ENCODE measurements at places on chromosomes 5 and 9. TPM values are rescaled to one million over a fixed set of nuclear protein-coding genes. Genes with fewer than 3 reads are reported as not detected.

DNA sequence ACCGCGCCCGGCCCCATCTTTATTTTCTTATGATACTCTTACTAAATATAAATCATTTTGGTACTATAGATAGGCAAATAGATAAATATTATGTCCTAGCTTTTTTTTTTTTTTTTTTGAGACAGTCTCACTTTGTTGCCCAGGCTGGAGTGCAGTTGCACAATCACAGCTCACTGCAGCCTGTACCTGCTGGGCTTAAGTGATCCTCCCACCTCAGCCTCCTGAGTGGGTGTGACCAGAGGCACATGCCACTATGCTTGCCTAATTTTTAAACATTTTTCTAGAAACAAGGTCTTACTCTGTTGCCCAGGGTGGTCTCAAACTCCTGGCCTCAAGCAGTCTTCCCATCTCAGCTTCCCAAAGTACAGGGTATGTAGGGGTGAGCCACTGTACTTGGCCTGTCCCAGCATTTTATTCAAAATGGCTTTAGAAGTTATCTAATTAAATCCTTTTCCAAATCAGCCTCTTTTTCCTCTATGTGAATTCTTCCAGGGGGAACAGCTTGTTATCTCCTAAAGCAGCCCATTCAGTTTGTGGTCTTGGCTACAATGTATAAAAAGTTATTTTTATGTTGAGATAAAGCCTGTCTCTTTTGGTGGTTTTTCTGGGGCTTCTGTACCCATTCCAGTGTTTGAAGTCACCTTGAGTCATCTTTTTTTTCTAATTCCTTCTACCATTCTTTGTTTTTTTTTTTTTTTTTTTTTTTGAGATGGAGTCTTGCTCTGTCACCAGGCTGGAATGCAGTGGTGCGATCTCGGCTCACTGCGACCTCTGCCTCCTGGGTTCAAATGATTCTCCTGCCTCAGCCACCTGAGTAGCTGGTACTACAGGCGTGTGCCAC, 12.1 kb downstream of the MELK start:
- no peak for DNase-seq
- peak overlapping the region; percentile 80 for H3K27ac ChIP-seq
- no peak overlapping the region for H3K4me3 ChIP-seq
- no peaks in the 10 kb centered on the region for H3K4me1 ChIP-seq
- no peaks in the 10 kb centered on the region for H3K27me3 ChIP-seq

DNA sequence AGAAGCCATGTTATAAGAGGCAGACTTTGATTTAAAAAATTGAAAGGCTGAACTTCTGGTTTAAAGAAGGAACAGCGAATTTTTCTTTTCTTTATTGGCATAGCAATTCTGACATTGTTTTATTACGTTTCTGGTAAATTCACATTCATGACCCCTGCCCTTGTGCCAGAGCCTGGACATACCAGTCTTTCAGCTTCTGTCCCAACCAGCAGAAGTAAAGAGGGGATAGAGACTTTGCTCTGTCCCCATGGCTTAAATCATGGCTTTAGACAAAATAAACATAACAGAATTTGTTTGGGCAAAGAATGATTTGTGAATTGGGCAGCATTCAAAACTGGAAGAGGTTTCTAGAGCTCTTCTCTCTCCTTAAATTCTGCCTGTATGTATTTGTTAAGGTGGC, 15.3 kb downstream of the CAST start:
- no peak overlapping the region for H3K4me3 ChIP-seq
- DNase-seq = no peak
- peak overlapping the region; percentile 34 for H3K27ac ChIP-seq
- H3K27me3 ChIP-seq = no peaks in the 10 kb centered on the region
- no peaks in the 10 kb centered on the region for H3K4me1 ChIP-seq

DNA sequence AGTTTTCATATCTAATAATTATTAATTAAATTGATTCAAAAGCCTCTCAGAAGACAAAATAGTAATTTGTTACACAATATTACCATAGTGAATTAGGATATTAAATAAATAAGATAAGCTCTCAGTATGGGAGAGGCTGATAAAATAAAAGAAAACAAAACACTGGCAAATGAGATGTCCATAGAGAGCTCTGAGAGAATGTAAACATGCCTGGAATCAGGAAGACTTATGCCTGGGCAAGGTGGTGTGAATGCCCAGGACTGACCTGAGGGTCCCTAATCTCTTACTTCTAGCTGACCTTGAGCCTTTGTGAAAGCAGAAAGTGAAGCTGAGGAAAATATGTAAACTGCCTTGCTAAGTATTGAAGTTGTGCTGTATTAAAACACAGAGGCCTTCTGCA, 616.5 kb downstream of the PTPRD start:
- no peaks in the 10 kb centered on the region for H3K36me3 ChIP-seq
- H3K27me3 ChIP-seq = no peaks in the 10 kb centered on the region
- no peak overlapping the region for H3K4me3 ChIP-seq
- peaks cover 11% of the 10 kb centered on the region for H3K4me1 ChIP-seq

GRCh38 chr5:146249801-146250200, 46.4 kb downstream of the RBM27 start:
- no peaks in the 10 kb centered on the region for H3K27me3 ChIP-seq
- no peak overlapping the region for H3K27ac ChIP-seq
- no peak for DNase-seq
- H3K4me1 ChIP-seq = no peaks in the 10 kb centered on the region

DNA sequence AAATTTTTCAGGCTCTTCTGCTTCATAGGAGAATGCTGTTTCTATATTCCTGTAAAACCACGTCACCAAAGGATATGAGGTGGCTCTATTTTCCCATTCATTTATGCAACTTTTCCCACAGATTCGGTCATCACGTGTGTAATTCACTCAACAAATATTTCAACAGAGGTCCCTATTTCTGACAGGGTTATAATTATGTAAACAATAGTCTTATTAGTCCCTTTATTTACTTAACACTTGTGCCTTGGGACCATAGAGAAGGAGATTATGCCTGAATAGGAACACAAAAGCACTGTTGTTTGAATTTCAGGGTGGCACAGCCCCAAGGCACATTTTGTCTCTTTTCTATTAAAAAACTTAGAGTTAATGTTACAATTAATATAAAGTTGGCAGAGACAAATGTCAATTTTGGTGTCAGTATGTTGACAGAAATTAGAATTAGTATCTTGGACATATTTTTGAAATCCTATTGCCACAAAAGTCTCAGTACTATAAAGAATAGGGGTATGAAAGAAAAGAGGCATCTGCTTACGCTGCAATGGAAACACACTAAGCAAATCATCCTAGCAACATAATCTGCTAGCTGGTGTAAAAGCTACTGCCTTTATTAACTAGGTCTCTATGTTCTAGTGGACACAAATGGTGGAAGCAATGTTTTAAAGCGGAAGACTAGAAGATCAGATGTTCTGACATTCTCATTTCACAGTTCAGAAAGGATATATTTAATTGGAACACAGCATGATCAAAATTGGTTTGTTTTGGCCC, 229.1 kb upstream of the TBCA start:
- H3K4me3 ChIP-seq = no peak overlapping the region
- no peaks in the 10 kb centered on the region for H3K27me3 ChIP-seq
- DNase-seq = no peak
- H3K27ac ChIP-seq = no peak overlapping the region
- peaks cover 3% of the 10 kb centered on the region for H3K36me3 ChIP-seq

DNA sequence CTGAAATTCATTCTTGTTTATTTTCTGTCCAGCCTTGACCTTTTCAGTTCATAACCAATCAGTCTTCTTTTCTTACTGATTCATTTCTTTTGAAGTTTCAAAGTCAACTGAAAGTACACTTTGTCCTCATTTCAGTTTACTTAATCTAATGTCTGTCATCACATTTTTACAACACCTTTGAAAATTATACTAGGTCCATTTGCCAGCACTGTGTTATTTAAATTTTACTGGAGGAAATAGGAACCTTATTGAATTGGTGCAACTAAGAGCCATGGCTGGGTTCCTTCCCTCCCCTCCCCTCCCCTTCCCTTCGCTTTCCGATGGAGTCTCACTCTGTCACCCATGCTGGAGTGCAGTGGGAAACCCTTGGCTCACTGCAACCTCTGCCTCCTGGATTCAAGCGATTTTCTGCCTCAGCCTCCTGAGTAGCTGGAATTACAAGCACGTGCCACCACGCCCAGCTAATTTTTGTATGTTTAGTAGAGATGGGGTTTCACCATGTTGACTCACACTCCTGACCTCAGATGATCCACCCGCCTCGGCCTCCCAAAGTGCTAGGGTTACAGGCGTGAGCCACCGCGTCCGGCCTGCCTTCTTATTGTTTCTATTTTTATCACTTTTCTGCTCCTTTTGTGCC, 6.3 kb downstream of the RMI1 start:
- no peaks in the 10 kb centered on the region for H3K27me3 ChIP-seq
- H3K4me3 ChIP-seq = peak overlapping the region; percentile 60
- H3K27ac ChIP-seq = peak overlapping the region; percentile 87
- H3K36me3 ChIP-seq = peaks cover 23% of the 10 kb centered on the region

DNA sequence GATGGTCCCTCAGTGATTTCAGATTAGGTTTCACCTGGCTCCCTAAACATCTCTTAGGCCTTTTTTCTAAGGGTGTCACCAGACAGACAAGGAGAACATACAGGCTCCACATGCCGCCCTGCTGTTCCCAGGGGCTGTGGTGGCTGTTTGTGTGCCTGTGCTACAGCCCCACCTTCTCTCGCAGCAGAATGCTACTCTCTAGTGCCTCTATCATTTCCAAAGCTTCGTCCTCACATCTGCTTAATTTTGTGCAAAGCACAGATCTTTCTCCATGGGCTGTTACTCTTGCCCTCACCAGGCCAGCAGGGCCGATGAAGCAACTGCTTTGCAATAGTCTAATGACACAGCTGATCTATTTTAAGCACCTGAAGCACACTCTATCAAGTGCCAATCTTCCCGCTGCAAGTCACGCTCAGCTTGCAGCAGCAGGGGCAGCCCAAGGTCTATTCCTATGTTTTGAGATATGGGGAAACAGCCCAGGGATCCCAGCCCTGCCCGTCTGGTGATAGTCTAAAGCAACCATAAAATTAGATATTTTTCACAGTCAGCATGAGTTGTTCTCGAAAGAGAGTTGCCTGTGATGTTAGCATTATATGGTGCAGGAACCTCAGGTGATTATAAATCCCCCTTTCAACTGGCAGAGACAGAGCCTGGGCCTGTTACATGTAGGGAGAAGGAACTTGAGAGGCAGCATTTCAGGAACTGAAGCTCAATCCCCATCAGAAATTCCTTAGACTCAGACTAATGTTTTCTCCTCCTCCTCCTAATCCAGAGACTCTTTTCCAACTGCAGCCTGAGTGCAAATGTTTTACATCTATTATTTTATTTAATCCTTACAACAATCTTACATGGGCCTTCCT, 12.7 kb downstream of the ABLIM3 start:
- no peak for DNase-seq
- no peaks in the 10 kb centered on the region for H3K27me3 ChIP-seq
- peaks cover 18% of the 10 kb centered on the region for H3K4me1 ChIP-seq
- no peak overlapping the region for H3K4me3 ChIP-seq

- no peaks in the 10 kb centered on the region for H3K36me3 ChIP-seq
- DNase-seq = no peak
- no peak overlapping the region for H3K27ac ChIP-seq
- no peaks in the 10 kb centered on the region for H3K27me3 ChIP-seq
- no peak overlapping the region for H3K4me3 ChIP-seq
These were observed 162.0 kb downstream of the C9orf50 start for GRCh38 chr9:129458663-129459546.

- H3K4me1 ChIP-seq = peaks cover 13% of the 10 kb centered on the region
- H3K27ac ChIP-seq = peak overlapping the region; percentile 79
- DNase-seq = peak; percentile 78
- H3K27me3 ChIP-seq = no peaks in the 10 kb centered on the region
- H3K4me3 ChIP-seq = peak overlapping the region; percentile 30
These were observed 110.4 kb upstream of the NR5A1 start for GRCh38 chr9:124617477-124618141.

DNA sequence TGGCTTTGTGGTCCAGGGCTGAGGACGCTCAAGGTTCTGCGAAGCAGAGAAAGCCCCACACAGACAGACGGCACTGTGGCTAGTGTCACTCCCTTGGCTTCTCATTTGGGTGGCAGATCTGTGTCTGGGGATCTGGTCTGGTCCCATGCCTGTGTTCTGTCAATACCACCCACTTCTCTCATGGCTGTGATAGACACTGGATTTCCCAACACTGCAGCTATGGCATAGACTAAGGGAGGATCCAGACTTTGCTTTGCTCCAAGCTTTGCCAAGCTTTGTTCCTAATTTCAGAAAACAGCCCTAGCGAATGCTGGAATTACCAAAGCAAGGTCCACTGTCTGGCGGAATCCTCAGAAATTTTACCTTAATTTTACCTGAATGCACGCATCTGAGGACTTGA, 62.1 kb downstream of the GADD45G start:
- no peak overlapping the region for H3K27ac ChIP-seq
- no peaks in the 10 kb centered on the region for H3K36me3 ChIP-seq
- peaks cover 4% of the 10 kb centered on the region for H3K27me3 ChIP-seq
- DNase-seq = no peak

GRCh38 chr5:78405829-78406750, 45.7 kb downstream of the SCAMP1 start:
- H3K4me3 ChIP-seq = no peak overlapping the region
- no peak for DNase-seq
- no peaks in the 10 kb centered on the region for H3K27me3 ChIP-seq

GRCh38 chr9:115531410-115532125, 413.6 kb upstream of the TNC start:
- H3K4me3 ChIP-seq = no peak overlapping the region
- no peaks in the 10 kb centered on the region for H3K4me1 ChIP-seq
- H3K36me3 ChIP-seq = no peaks in the 10 kb centered on the region
- DNase-seq = no peak

- H3K27me3 ChIP-seq = no peaks in the 10 kb centered on the region
- no peak overlapping the region for H3K27ac ChIP-seq
- peaks cover 5% of the 10 kb centered on the region for H3K36me3 ChIP-seq
- H3K4me1 ChIP-seq = peaks cover 14% of the 10 kb centered on the region
- no peak for DNase-seq
These were observed 235.7 kb downstream of the HSPA4 start for GRCh38 chr5:133287500-133287899.

- no peak for DNase-seq
These were observed 398.6 kb upstream of the ADAMTSL1 start for GRCh38 chr9:18075253-18075952.

GRCh38 chr5:139707445-139708003, 59.4 kb downstream of the CXXC5 start:
- H3K4me3 ChIP-seq = peak overlapping the region; percentile 48
- peaks cover 40% of the 10 kb centered on the region for H3K4me1 ChIP-seq
- H3K36me3 ChIP-seq = no peaks in the 10 kb centered on the region
- H3K27me3 ChIP-seq = peaks cover 18% of the 10 kb centered on the region
- peak overlapping the region; percentile 21 for H3K27ac ChIP-seq
- no peak for DNase-seq

GRCh38 chr5:109876941-109877669, 187.4 kb downstream of the MAN2A1 start:
- H3K27me3 ChIP-seq = no peaks in the 10 kb centered on the region
- no peaks in the 10 kb centered on the region for H3K36me3 ChIP-seq
- H3K4me3 ChIP-seq = no peak overlapping the region
- no peak for DNase-seq
- H3K4me1 ChIP-seq = no peaks in the 10 kb centered on the region

GRCh38 chr9:17082343-17083064, 52.3 kb upstream of the CNTLN start:
- H3K27me3 ChIP-seq = no peaks in the 10 kb centered on the region
- no peak overlapping the region for H3K27ac ChIP-seq
- H3K36me3 ChIP-seq = no peaks in the 10 kb centered on the region
- DNase-seq = no peak

SMIM23 gene
- not detected for total RNA-seq

CDX1 gene
- total RNA-seq = 5.0 TPM

GOLM1 gene
- 149 TPM for total RNA-seq

OR1J2 gene
- not detected for total RNA-seq

HTR4 gene
- total RNA-seq = 0.29 TPM

KIF20A gene
- 20.5 TPM for total RNA-seq

SPINK5 gene
- 26.0 TPM for total RNA-seq

IQGAP2 gene
- 24.7 TPM for total RNA-seq

DAP gene
- total RNA-seq = 82.7 TPM

NCS1 gene
- 22.2 TPM for total RNA-seq

PCDHGA4 gene
- total RNA-seq = 1.5 TPM

GFPT2 gene
- 1.1 TPM for total RNA-seq

All from type B pancreatic cell (in vitro differentiated cells).